NCI-H2081 (cell line): ENCODE measurements at places on chromosomes 2 and 18.

GRCh38 chr2:9418746-9419145 is 4.6 kb downstream of the ITGB1BP1 start:
- no peak for DNase-seq

DNA sequence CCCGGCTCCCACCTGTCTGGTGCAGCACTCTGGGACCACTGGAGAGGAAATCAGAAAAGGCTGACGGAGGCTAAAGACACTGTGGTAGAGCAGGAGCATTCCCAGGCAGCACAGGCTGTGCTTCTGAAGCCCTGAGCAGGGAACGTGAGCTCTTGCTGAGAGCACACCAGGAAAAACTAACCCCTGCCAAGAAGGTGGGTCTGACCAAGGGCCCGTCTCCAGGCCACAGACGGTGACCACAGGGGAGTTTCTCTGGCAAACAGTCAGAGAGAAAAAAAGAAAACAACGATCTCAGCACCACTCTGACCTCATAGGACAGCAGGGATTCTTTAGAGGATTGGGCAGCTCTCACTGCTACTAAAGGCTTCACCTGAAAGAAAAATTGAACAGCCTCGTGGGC is 201.4 kb downstream of the AFF3 start:
- DNase-seq = no peak

GRCh38 chr2:56801770-56802169 is 618.0 kb downstream of the CCDC85A start:
- no peak for DNase-seq

DNA sequence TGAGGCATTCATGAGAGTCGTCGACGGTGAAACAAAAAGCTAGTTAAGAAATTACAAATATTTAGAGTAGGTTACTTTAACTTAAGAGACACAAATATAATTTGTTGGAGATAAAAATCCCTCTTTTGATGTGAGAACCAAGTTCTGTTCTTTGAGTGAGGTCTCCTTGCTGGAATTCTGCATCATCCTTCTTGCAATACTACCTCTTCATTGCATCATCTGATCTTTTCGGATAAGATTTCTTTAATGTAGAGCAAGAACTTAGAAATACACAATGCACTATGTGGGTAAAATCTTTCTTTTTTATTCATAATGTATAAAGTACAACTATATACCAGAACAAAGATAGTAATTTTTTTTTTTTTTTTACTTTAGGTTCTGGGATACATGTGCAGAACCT is 118.4 kb downstream of the ARL4C start:
- no peak for DNase-seq

DNA sequence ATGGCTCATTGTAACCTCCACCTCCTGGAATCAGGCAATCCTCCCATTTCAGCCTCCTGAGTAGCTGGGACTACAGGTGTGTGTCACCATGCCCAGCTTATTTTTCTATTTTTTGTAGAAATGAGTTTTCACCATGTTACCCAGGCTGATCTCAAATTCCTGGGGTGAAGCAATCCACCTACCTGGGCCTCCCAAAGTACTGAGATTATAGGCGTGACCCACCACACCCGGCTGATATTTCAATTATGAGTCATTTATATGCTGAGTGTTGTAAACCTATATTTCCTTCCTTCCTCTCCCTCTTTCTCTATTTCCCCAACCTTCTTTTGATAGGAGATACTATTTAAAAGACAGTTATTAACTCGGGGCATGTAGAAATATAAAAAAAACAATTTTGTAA is 469.6 kb upstream of the ID2 start:
- DNase-seq = no peak

GRCh38 chr2:53131416-53131815 is 636.2 kb upstream of the CHAC2 start:
- no peak for DNase-seq
